ENCODE measurements at places on chromosomes 5 and 9.

DNA sequence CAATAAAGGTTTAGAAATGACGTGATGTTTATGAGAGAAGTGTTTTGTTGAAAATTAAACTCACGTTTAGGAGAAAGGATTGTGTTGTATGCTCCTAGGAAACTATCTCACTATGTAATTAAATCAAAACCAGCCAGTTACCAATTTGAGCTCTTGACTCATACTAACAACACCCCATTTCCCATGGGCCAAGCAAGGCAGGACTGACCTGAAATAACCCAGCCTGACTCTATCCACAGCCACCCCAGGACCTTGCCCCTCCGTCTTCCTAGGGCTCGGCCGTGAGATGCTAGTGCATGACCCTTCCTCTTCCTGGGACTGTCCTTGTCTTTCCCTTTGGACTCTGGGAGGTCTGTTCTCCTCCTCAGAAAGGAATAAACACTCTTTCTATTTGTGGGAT is 16.4 kb downstream of the TLR4 start:
- DNase-seq, result no peak

GRCh38 chr5:116959843-116960242 is 385.2 kb upstream of the SEMA6A start:
- DNase-seq, result no peak

DNA sequence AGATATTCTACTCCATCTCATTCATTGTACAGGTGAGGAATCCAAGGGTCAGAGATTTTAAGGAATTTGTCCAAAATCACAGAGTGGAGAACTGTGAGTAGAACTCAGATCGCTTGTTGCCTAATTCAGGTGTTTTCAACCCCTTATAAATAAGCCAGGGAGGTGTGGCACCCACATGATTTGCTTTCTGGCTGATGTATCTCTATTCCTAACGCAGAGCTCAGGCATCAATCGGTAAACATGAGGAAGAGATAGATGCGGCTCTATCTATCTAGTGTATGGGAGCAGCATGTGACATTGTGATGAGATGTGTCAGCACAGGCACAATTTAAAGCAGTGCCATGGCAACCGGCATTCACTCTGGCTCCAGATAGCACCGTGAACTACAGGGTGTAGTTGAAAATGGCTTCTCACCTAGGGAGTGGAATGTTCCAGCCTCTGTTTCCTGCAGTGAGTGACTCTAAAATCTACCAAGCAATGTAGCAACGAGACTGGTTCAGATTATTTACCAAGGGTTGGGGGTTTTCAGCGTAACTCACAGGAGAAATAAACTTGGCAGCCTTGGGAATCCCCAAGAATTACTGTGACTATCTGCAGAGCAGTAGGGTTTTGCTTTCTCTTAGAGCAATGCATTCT is 53.4 kb upstream of the SUB1 start:
- DNase-seq, result peak; percentile 31

DNA sequence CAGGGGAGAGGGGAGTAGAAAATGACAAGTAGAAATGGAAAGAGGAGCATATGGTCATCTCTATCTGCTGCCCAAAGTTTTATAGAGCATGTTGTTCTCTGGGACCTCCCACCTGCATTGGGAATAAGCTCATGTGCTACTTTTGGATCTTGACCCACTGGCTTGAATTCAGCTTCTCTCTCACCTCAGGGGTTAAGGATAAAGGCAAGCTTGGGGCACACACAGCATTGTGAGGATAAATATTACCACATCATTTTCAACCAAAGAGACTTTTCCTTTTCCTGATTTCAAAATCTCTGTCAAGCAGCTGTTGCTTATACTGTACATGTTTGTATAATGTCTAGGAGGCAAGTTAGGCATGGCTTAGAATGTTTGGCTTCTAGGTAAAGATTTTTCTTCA is 16.6 kb downstream of the ATP10B start:
- DNase-seq, result no peak

- DNase-seq, result no peak
These were observed 400.0 kb downstream of the DEPDC1B start for GRCh38 chr5:60299944-60300343.

- DNase-seq, result no peak
These were observed 23.3 kb downstream of the SPRY4 start for GRCh38 chr5:142301540-142301939.

GRCh38 chr5:56838409-56839039 is 23.2 kb downstream of the MAP3K1 start:
- no peak for DNase-seq

- DNase-seq, result no peak
These were observed 31.2 kb downstream of the CNOT6 start for GRCh38 chr5:180525399-180525798.

DNA sequence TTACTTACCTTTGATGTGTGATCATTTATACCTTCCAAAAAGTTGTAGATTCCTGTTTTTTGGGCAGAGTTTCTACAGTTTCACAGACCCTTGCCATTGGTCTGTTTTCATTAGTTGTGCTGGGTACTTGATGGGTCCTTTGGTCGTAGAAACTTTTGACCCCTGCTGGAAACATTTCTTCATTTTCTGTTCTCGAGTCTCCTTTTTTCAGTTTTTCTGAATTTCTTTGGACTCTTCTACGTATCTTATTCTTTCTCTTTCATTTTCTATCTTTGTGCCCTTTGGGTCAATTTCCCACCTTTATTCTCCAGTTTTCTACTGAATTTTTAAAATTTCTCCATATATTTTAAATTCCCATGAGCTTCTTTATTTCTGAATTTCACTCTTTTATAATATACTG is 16.7 kb downstream of the AP3S1 start:
- no peak for DNase-seq

DNA sequence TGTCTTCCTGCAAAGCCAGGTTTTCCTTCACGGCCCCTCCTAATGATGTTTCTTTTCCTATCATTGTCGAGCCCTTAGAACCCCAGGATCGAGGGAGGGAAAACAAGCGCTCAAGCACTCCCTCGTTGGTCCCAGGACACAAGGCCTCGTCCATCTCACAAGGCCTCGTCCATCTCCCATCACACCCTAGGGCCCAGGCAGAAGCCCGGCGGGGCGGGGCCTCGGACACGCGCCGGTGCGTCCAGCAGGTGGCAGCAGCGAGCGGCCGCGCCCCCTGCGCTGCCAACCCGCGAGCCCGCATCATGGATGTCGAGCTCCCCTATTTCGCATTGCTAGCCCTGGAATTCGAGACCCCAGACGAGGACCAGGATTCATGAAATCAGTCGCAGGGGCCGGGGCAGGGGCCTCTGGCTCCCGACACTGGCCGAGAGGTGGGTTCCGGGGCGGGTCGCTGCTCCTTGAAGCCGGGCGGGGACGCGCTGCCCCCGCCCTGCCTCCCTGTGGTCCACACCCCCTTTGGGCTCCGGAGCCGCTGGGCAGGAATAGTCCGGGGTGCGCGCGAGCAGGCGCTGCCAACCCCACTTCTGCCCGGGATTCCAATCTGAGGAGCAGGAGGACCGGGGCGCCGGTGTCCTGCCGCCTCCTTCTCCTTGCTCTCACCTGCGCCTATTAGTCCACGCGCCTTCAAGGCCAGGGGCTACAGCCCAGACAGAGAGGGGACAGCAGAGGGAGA is at the start of gene ABLIM3:
Gene ABLIM3, plus strand, starts transcription at position 270 of the 733 bp plus-strand sequence. CDS start 603 bp downstream, outside the sequence.
- DNase-seq, result peak; percentile 39

- no peak for DNase-seq
These were observed 92.1 kb downstream of the LMNB1 start for GRCh38 chr5:126869005-126869451.

- no peak for DNase-seq
These were observed 12.2 kb upstream of the SPATA31D1 start for GRCh38 chr9:81976351-81976750.

DNA sequence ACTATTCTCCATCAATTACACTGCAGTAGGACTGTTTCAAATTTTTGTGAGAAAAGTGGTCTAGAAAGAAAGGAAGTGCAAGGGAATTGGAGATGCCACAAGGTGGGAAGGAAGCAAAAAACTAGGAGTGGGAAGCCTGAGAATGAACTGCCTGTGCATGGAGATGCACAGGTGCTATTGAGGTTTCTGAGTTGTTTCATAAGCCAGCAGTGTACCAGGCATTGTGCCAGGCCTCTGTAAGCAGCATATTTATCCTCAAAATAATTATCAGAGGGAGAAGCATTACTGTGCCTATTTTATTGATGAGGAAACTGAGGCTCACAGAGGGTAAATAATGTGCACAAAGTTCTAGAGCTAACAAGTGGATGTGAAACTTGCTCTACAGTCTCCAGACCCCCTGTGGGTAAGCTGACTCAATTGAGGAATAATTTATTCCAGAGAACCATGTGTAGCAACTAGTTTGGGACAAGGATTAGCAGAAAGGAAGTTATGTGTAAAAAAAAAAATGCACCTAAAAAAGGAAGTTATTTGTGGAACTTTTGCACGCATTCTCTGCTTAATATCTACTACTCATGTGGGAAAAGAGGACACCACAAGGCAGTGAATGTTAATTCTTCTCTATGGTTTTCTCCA is 96.7 kb downstream of the SNCAIP start:
- no peak for DNase-seq

GRCh38 chr5:25858019-25858418 is 1180.4 kb downstream of the CDH9 start:
- DNase-seq, result no peak

GRCh38 chr5:149408252-149409099 is 29.4 kb upstream of the IL17B start:
- DNase-seq, result no peak

DNA sequence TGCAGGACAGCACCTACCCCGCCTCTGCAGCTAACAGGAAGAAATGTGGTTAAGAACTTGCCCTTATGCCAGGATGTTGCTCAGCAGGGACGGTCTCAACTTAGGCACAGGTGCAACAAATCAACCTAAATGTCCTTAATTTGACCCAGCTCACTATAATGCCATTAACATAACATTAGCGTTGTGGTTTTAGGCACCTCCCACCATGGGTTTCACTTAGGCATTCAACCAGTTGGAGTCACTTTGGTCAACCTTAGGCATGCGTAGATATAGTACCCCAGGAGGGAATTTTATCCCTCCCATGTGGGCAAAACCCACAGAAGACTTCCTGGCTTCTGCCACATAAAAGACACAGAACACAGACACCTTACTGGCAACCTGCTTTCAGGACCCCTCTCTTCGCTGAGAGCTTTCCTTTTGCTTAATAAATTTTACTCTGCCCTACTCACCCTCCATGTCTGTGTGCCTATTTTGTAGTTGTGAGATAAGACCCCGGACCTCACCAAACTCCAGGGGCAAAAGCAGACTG is 8.7 kb upstream of the ERAP1 start:
- peak; percentile 24 for DNase-seq

GRCh38 chr5:98796197-98796972 is 22.9 kb downstream of the RGMB start:
- DNase-seq, result peak; percentile 14

DNA sequence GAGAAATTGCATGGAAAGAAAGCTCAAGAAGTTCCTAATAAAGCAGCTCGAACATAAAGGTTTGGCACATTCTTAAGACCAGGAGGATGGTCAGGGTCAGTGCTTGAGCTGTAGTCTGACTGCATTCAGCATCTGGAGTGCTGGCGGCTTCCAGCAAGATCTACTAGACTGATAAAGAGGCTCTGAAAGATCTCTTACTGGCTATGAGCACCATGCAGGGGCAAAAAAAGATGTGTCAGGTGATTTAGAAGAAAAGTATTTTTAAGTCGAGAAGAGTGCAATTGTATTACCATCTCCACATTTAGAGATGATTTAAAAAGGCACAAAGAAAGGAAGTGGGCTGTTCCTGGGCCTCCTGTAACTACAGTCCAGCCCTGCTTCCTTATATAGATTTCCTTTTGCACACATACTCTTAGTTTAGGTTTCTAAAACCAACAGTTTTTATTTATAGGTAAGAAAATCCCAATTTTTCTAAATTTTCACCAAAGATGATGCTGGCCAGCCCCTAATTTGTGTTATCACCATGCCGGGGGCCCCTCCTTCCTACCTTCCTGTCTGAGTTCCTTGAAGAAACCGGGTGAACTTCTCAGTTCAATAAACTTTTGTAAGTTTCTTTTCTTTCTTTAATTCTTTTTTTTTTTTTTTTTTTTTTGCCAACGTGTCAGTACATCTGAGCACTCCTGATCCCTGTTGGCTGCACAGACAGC is 65.9 kb upstream of the PLPP1 start:
- DNase-seq, result no peak

DNA sequence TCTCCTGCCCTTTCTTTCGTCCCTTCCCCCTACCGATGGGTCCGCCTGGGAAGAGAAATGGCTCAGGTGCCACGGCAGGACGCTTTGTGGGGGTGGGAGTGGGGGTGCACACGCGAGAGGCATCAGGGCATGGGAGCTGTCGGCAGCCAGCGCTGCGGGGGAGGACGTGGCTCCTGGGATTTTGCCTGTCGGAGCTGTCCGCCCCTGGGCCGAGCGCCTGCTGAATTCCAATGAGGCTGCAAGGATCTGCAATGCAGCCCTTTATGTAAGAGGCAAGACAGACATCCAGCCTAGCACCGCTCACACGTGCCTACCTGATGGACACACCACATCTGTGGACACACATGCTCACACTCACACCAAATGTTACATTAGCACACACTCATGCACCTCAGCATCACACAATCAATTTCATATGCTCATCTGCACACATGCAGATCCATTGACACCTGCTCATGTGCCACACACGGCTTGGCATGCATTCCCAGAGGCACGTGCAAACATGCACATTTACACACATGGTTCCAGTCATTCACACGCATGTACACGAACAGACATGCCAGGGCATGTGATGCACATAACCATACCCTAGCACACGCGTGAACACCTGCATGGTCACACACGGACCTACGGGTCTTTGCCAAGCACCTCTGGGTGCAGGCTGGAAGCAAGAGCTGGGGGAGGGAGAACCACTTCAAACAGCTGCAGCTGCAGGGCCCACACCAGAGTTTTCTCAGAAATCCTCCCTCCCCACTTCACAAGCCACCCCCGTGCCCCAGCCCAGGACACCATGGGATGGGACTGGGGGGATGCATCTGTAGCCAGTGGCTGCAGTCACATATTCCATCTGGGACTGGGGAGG is 1.4 kb downstream of the GRIN1 start:
- DNase-seq, result no peak

DNA sequence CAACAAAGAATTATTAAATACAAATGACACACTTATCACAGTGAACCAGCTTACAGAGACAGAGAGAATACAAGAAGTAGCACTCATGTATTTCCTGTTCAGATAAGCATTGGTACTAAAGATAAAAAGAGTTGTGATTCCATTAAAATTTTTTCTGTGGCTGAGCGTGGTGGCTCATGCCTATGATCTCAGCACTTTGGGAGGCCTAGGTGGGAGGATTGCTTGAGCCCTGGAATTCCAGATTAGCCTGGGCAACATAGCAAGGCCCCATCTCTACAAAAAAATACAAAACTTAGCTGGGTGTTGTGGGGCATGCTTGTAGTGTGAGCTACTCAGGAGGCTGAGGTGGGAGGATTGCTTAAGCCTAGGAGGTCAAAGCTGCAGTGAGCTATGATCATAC is 32.9 kb downstream of the FCHO2 start:
- DNase-seq, result no peak

- DNase-seq, result no peak
These were observed 12.8 kb upstream of the ZFP62 start for GRCh38 chr5:180873615-180874520.

- DNase-seq, result no peak
These were observed 14.9 kb upstream of the TMEM38B start for GRCh38 chr9:105679257-105680022.

GRCh38 chr5:146568161-146568560 is 52.2 kb upstream of the GPR151 start:
- DNase-seq, result no peak

GRCh38 chr9:104855807-104856206 is 72.1 kb downstream of the ABCA1 start:
- DNase-seq, result no peak

- no peak for DNase-seq
These were observed 3.6 kb downstream of the PTRH1 start for GRCh38 chr9:127711831-127712274.

Measured in stimulated activated CD8-positive, alpha-beta memory T cell treated with anti-CD3 and anti-CD28 coated beads, Interleukin-2, amount 100 ng/mL, for 1 hour (primary cell).